ENCODE measurements at places on chromosomes 12 and 14.

GRCh38 chr14:77088219-77088618, 9.8 kb upstream of the CIPC start:
- DNase-seq, result no peak

DNA sequence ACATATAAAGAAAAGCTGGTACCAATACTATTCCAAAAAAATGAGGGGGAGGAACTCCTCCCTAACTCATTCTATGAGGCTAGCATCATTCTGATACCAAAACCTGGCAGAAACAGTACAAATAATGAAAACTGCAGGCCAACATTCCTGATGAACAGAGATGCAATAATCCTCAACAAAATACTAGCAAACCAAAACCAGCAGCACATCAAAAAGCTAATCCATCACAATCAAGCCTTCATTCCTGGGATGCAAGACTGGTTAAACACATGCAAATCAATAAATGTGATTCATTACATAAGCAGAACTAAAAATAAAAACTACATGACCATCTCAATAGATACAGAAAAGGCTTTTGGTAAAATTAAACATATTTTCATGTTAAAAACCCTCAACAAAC, 281.3 kb downstream of the KCNH5 start:
- DNase-seq, result no peak

GRCh38 chr14:50062438-50063085, 53.8 kb downstream of the VCPKMT start:
- DNase-seq, result peak; percentile 66

DNA sequence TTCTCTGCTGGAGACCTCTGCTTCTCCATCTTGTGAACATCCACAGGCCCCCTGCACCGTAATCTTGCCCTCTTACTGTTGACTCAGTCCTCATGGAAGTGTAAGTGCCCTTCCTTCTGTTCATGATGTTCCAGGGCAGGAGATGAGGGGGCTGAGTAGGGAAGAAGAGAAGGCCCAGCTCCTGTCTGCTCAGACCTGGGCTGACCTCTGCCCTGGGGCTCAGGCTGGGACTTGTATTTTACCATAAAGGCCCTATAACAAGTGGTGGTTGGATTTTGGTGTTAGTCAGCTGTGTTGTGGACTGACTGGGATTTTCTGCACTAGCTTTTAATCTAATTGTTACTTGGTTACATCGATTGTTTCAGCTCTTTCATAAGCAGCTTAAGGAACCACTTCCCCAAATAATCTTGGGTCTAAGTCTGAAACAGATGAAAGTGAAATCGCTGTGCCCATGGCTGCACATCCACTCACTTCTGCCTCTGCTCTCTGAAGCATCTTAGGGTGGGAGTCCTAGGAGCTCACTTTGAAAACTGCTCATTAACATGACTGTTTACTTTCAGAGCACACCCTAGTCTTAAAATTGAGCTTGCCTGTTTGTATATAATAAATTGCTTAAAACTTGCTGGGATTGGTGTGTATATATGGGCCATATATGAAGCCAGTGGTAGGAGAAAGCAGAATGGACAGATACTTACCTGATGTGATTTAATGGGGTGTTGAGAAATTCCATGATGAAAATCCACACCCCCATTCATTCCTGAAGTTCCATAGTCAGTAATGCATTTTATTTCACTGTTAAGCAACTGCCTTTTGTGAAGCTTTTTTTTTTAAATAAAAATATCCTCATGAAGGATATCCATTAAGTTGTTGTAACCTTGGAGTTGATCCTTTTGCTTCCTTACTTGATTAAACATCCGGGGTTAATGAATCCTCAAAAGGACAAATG, 17.7 kb downstream of the C12orf71 start:
- no peak for DNase-seq

DNA sequence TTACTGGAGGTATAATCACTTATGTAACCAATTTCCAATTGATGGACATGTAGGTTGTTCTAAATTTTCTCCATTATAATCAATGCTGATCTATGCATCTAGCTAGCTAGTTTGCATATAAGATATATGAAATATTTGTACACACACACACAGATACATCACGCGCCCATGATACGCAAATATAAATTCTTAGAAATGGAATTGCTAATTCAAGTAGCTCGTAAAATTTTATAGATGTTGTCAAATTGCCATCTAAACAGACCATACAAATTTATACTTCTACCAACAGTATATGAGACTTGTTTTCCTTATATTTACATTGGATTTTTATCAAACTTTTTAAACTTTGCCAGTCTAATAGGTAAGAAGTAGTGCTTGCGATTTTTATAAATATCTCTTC, 29.1 kb upstream of the TRIM9 start:
- no peak for DNase-seq

DNA sequence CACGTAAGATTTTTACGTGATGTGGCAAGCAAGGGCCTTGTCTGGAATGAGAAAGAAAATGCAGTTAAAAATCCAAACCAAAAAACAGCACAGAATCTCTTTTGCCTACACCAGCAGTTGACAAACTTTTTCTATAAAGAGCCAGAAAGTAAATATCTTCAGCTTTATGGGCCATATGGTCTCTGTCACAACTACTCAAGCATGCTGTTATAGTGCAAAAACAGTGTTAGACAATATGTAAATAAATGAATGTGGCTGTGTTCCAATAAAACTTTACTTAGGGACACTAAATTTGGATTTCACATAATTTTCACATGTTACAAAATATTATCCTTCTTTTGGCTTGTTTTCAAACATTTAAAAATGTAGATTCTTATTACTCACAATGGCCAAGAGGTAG, 6.2 kb upstream of the ELK3 start:
- DNase-seq, result no peak

DNA sequence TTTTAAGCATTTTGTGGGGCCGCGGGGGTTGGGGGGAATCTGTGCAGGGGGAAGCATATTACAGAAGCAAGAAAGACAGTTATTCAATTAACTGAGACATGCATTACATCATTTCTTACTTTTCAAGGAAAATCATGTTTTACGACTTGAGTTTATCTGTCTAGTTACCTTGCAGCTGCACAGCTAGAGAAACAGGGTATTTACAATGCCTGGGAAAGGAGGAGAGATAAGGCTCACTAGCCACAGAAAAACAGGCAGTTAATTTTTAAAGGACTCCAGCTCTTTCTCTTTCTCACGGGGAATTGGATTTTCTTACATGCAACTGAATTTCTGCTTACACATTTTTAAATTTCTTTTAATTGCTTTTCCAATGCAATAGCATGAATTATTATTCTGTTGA, 22.2 kb downstream of the FCF1 start:
- no peak for DNase-seq

DNA sequence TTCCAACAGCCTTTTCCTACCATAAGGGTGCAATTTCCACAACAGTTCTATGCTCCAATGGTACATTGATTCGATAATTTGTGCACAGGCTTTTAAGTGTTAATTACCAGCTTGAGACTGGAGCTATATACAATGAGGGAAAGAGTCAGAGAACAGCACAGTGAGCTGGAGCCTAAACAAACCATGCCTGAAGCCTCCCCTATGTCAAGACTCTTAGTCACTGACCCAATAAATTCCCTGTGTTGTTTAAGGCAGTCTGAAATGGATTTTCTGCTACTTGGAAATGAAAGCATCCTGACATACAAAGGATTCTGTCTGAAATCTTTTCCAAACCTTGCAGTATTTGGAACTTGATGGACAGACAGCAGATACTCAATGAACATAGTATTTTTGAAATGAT, 149.0 kb downstream of the EFCAB11 start:
- no peak for DNase-seq

DNA sequence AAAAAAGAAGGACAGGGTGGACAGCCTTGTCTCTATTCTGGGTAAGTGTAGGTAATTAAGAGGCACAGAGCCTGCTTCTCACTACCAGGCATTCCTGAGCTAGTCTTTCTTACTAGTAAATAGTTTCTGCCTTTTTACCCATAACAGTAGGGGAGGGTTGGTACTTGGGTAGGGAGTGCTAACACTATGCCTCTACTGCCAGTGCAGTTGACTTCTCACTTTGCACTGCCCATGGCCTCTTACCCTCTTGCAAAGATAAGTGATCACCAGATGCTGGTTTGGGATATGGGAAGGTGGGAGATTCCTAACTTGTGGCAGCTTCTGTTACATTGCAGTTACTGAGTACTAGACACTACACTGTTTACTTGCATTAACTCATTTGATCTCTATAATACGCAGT, 11.6 kb downstream of the AHSA1 start:
- DNase-seq, result no peak

GRCh38 chr12:113098441-113099028, 37.0 kb downstream of the RASAL1 start:
- no peak for DNase-seq

DNA sequence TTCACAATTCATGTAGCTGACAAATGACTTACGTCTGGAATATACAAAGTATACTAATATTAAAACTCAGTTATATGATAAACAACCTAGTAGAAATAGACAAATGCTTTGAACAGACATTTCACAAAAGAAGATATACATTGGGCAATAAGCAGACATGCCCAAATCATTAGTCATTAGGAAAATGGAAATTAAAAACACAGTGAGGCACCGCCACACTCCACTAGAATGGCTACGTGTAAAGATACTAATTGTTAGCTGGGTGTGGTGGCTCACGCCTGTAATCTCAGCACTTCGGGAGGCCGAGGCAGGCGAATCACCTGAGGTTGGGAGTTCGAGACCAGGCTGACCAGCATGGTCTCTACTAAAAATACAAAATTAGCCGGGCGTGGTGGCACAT, 248.9 kb upstream of the TMEM132C start:
- no peak for DNase-seq
